ENCODE measurements at places on chromosomes 1 and 21. TPM values are rescaled to one million over a fixed set of nuclear protein-coding genes. Genes with fewer than 3 reads are reported as not detected.

RRP15 gene
- 6.2 TPM for total RNA-seq

LRRC7 gene
- total RNA-seq: not detected

CATSPERE gene
- total RNA-seq: 3.2 TPM

HTR6 gene
- not detected for total RNA-seq

KCNQ4 gene
- total RNA-seq: 1.3 TPM

GRCh38 chr1:58765441-58765840 lies 18.4 kb downstream of the JUN start:
- no peak overlapping the region for H3K4me3 ChIP-seq
- H3K27ac ChIP-seq: no peak overlapping the region

- no peaks in the 10 kb centered on the region for H3K4me1 ChIP-seq
- no peaks in the 10 kb centered on the region for H3K36me3 ChIP-seq
- DNase-seq: no peak
- H3K27me3 ChIP-seq: no peaks in the 10 kb centered on the region
- H3K4me3 ChIP-seq: no peak overlapping the region
- no peak overlapping the region for H3K27ac ChIP-seq
Measured at GRCh38 chr1:38670544-38671122, 188.9 kb downstream of the RRAGC start.

GRCh38 chr1:147821883-147822282 lies 61.5 kb upstream of the GJA5 start:
- DNase-seq: peak; percentile 17
- H3K36me3 ChIP-seq: no peaks in the 10 kb centered on the region
- no peaks in the 10 kb centered on the region for H3K27me3 ChIP-seq
- H3K4me3 ChIP-seq: no peak overlapping the region

DNA sequence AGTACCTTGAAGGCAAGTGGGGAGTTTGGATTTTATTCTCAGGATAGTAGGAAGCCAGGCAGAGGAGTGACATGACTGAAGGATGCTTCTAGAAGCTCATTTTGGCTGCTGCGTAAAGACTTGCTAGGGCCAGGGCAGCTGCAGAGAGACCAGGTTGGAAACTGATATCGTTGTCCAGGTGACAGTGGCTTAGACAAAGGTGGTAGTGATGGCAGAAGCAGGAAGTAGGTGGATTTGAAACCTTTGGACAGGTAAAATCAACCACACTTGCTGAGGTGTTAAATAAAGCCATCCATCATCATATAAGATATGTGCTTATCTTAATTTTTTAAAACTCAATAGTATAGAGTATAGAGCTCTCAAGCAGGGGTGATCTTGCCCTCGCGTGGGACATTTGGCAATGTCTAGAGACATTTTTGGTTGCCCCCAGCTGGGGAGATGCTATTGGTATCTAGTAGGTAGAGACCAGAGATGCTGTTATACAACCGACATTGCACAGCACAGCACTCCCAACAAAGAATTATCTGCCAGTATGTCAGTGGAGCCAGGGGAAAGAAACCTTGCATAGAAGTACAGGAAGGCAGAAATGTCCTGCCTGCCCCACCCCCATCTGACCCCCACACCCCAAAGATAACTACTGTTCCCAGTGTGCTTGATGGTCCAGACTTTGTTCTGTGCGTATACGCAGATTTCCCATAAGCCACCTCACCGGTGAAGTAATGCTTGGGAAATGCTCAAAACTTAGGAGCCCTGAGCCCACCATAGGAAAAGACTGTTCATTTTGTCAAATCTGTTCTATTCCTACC lies 31.1 kb downstream of the TMEM51 start:
- no peak overlapping the region for H3K27ac ChIP-seq
- no peaks in the 10 kb centered on the region for H3K36me3 ChIP-seq
- no peak overlapping the region for H3K4me3 ChIP-seq
- no peak for DNase-seq
- no peaks in the 10 kb centered on the region for H3K4me1 ChIP-seq
- H3K27me3 ChIP-seq: no peaks in the 10 kb centered on the region

DNA sequence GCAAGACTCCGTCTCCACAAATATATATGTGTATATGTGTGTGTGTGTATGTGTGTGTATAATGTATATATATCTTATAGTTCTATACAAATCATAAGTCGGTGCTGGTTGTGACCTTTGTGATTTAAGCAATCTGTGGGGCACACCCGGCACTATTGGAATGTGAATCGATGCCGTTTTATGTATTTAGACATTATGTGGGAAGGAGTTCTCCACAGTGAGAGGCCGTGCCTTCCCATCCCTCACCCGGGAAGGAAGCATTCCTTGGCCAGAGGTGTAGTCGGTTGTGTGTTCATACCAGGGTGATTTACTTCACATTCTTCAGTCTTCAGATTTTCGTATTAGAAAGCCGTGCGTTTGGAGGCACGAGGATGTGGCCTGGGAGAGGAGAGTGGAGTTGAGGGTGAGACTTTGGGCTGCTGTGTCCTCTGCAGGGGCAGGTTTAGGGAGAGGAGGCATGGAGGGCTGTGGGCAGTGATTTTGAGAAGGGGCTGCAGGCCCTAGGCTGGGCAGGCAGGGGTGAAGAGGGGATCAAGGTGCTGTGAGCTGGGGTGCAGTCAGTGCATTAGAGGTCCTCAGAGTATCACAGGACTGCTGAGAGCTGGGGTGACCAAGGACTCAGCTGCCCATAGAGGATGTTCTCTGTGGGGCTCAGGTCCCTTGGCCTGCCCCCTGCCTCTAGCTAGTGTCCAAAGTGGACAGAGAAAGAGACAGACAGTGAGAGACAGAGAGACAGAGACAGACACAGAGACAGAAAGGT lies 57.7 kb downstream of the TRIM11 start:
- H3K27me3 ChIP-seq: no peaks in the 10 kb centered on the region
- DNase-seq: no peak
- H3K4me1 ChIP-seq: no peaks in the 10 kb centered on the region
- no peak overlapping the region for H3K27ac ChIP-seq
- H3K36me3 ChIP-seq: no peaks in the 10 kb centered on the region
- no peak overlapping the region for H3K4me3 ChIP-seq

DNA sequence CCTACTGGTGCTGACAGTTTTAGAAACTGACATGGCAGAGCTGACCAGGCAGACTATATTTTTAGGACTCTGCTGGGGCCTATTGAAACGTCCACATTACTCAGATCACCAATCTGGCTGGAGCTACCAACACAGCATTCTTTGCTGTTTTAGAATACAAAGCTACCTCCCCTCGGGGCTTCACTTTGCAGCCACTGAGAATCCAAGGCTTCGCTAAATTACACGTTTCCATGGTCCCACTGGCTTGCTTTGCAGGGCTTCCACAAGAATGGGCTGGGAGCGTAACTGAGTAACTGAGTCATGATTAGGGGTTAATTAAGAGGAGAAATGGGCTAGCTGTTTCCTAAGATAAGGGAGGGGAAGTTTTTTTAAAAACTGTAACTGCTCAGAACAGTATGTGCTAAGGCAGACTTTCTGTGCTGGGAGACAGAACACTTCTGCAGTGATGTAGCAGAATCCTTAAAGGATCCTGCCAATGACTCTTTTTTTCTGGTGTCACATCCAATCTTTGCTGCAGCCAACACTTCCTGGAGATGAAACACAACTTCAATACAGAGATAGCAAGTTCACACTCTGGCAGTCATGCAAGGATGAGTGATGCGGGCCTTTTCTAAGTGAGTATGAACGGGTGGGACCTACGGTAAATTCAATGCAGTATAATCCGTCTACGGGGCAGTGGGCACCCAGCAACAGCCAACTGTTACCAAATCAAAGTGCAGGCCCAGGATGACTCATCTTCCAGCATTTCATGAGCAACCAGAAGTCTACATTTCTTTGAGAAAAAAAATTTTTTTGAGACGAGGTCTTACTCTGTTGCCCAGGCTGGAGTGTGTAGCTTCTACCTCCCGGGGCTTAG lies 21.5 kb downstream of the NDUFS5 start:
- H3K4me1 ChIP-seq: no peaks in the 10 kb centered on the region
- no peaks in the 10 kb centered on the region for H3K27me3 ChIP-seq
- no peaks in the 10 kb centered on the region for H3K36me3 ChIP-seq
- DNase-seq: no peak
- peak overlapping the region; percentile 58 for H3K27ac ChIP-seq
- no peak overlapping the region for H3K4me3 ChIP-seq

DNA sequence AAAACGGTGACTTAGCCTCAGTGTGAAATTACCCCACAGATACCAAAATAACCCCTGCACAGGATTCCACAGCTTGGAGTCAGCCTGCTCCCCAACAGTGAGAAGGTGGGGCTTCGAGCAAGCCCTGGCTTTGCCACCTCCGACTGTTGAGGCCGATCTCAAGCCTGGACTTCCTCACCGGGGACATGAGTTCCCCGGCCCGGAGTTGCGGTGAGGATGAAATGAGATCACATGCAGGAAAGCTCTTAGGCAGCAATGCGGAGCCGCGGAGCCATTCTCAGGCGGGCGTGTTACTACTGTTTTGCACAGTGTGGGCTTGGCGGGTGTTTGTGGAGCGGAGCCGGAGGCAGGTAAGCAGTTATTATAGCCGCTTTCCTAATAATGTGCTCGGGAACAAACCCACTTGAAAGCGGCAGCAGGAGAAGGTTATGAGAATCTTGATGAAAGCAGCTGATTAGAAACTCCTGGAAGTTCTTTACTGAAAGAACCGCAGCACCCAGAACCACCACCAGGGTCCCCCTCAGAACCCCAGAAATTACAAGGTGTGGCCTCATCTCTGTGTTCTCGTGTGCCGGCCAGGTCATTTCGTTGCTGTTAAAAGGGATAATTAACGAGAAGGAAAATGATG lies 3.9 kb upstream of the CLSTN1 start:
- H3K36me3 ChIP-seq: no peaks in the 10 kb centered on the region
- DNase-seq: no peak
- H3K27me3 ChIP-seq: no peaks in the 10 kb centered on the region
- no peak overlapping the region for H3K27ac ChIP-seq
